WTC11 (cell line): ENCODE measurements at places on chromosomes 5 and 9. TPM values are rescaled to one million over a fixed set of nuclear protein-coding genes. Genes with fewer than 3 reads are reported as not detected.

Gene MARCOL
- total RNA-seq = not detected in 3 replicates

Gene CDH6
- 0.87 to 2.6 TPM (median 1.1 TPM) in 3 replicates for total RNA-seq

Gene SETD9
- 6.7 to 9.5 TPM (median 8.1 TPM) in 3 replicates for total RNA-seq

Gene ZFP37
- 4.6 to 5.6 TPM (median 5.2 TPM) in 3 replicates for total RNA-seq

Gene SV2C
- total RNA-seq = 0.05 to 0.09 TPM (median 0.07 TPM) in 3 replicates

Gene SLC28A3
- total RNA-seq = 0.05 TPM in 2 of 3 replicates, not detected in the other

Gene AIF1L
- 103 to 109 TPM (median 106 TPM) in 3 replicates for total RNA-seq

Gene ADGRV1
- 69.5 to 74.5 TPM (median 69.8 TPM) in 3 replicates for total RNA-seq

GRCh38 chr9:11352612-11353011 is 739.8 kb upstream of the PTPRD start:
- peaks cover 22% of the 10 kb centered on the region for H3K4me1 ChIP-seq
- no peaks in the 10 kb centered on the region for H3K36me3 ChIP-seq
- H3K27ac ChIP-seq = no peak overlapping the region; the same call in 1 of the 2 replicates
- no peak for DNase-seq
- H3K4me3 ChIP-seq = no peak overlapping the region
- no peaks in the 10 kb centered on the region for H3K27me3 ChIP-seq

GRCh38 chr5:135203593-135204036 is 169.6 kb upstream of the PITX1 start:
- no peak overlapping the region for H3K4me3 ChIP-seq
- H3K27me3 ChIP-seq = 0 out of 2 replicates have a peak, but pooled peaks cover 3% of the 10 kb centered on the region
- peaks cover 13% of the 10 kb centered on the region for H3K36me3 ChIP-seq
- no peak overlapping the region for H3K27ac ChIP-seq
- peaks cover 13% of the 10 kb centered on the region for H3K4me1 ChIP-seq
- no peak for DNase-seq

DNA sequence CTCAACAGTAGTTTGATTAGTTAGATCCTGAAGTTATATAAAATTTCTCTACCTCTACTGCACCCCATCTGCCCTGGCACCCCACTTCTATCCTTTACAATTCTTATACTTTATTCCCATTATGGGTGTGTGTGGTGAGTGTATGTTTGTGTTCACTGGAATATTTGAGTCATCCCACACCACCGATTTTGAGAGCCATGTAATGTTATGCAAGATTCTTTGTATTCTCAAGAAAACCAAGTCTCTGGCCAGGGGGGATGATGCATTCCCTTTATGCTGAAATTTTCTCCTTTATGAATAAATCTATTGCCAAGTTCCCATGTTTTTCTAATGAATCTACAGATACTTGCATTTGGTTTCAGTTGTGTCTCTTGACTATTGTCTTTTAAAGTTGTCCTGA is 266.8 kb downstream of the ARHGEF28 start:
- H3K4me1 ChIP-seq = no peaks in the 10 kb centered on the region
- no peak overlapping the region for H3K27ac ChIP-seq
- DNase-seq = no peak
- H3K27me3 ChIP-seq = no peaks in the 10 kb centered on the region
- H3K4me3 ChIP-seq = no peak overlapping the region
- no peaks in the 10 kb centered on the region for H3K36me3 ChIP-seq

DNA sequence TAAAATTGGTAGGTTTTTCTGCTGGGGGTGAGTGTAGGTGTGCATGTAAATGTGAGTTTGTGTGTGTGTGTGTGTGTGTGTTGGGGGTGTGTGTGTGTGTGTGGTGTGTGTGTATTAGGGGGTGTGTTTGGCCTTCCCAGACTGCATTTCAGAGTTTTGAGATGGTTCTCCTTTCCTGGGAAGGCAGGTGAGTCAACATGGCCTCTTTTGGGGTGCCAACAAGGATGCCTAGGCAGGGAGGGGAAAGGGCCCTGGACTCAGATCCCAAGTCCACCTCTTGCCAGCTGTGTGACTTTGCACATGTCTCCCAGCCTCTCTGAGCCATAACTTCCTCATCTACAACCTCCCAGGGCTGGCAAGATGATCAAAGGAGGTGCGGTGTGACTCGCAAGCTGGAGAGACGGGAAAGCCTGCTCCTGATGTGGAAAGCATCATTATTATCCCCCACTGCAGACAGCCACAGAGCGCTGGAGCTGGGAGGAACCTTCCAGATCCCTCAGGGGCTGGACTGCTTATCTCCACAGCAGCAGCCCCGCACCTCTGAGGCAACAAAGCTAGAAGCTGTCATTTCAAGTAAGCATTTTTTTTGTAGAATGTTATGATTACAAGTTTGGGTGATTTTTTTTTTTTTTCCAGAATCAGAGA is 63.5 kb upstream of the TBC1D2 start:
- no peak overlapping the region for H3K4me3 ChIP-seq
- peaks cover 18% of the 10 kb centered on the region for H3K4me1 ChIP-seq
- DNase-seq = no peak
- no peaks in the 10 kb centered on the region for H3K36me3 ChIP-seq

DNA sequence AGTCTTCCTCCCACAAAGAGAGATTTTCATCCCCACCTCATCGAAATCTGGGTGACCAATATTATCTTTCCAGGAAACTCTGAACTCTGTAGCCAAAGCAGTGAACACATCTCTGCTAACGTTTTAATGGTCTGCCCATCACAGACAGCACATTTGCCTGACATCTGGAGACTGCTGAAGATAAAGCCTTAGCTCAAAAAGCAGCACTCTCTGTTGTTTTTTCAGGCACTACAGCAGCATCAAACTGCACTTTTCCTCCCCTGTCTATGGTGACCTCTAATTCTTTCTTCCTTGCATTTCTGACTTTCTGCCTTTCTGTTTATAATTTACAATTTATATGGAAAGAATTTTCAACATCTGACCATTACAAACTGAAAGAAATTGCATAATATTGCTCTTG is 66.8 kb downstream of the RAB3C start:
- no peak overlapping the region for H3K27ac ChIP-seq
- no peak overlapping the region for H3K4me3 ChIP-seq
- peaks cover 4% of the 10 kb centered on the region; the same call in 1 of the 2 replicates for H3K4me1 ChIP-seq
- H3K36me3 ChIP-seq = no peaks in the 10 kb centered on the region
- DNase-seq = no peak

- H3K27me3 ChIP-seq = no peaks in the 10 kb centered on the region
- no peaks in the 10 kb centered on the region for H3K36me3 ChIP-seq
- no peak overlapping the region for H3K4me3 ChIP-seq
- no peak for DNase-seq
- 0 out of 2 replicates have a peak, but pooled peaks cover 3% of the 10 kb centered on the region for H3K4me1 ChIP-seq
Measured at GRCh38 chr5:89071941-89072331, 189.0 kb upstream of the MEF2C start.

DNA sequence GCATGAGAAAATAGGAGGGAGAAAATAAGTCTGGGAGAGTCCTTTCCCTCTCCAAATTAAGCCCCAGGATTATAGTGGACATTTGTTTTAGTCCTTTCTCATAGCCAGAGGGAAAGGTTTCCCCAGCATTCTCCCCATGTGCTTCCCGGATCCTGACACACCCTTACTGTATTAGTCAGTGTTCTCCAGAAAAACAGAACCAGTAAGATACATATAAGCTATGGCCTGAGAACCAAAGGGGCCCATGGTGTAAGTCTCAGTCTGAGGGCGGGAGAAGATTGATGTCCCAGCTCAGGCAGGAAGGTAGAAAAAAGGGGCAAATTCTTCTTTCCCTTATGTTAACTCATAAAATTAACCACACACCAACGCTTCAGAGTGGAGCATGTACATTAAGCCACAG is 25.6 kb upstream of the SPATA31D4 start:
- H3K4me1 ChIP-seq = peaks cover 10% of the 10 kb centered on the region
- no peaks in the 10 kb centered on the region for H3K36me3 ChIP-seq
- H3K4me3 ChIP-seq = no peak overlapping the region
- H3K27ac ChIP-seq = no peak overlapping the region

DNA sequence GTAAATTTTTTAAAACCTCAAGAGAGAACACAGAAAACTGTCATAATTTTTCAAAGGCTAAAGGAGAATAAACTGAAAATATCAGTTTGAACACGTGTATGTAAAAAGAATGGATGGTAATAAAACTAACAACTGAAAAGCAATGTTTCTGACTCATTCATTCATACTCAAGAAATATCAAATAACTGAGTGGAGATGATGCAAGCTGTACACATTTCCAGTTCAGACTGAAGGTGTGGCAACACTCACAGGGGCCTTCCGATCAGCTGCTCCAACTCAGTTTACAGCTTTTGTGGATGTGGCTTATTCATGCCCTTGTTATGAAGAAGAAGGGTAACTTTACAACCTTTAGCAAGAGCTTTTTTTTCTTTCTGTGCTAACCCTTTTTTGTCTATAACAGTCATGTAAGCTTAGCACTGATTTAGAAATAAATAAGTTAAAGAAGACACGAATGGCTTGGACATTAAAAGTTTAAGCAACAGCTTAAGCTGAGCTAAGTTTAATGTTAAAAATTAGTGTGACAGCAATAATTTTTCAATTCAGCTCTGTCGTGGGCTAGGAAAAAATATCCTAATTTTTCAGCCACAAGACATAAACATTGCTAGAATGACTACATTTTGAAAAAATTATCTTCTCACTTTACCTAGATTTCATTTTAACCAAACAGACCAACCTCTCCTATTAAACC is 453.5 kb downstream of the RAB3C start:
- H3K4me1 ChIP-seq = peaks cover 22% of the 10 kb centered on the region
- no peaks in the 10 kb centered on the region for H3K36me3 ChIP-seq
- peaks cover 44% of the 10 kb centered on the region for H3K27me3 ChIP-seq
- no peak for DNase-seq
- no peak overlapping the region for H3K4me3 ChIP-seq
- no peak overlapping the region for H3K27ac ChIP-seq

GRCh38 chr9:113910036-113910639 is 34.0 kb downstream of the ZNF618 start:
- no peak overlapping the region for H3K4me3 ChIP-seq
- H3K27ac ChIP-seq = peak overlapping the region; percentile 37; the same call in 1 of the 2 replicates
- H3K36me3 ChIP-seq = no peaks in the 10 kb centered on the region
- no peak for DNase-seq
- H3K27me3 ChIP-seq = no peaks in the 10 kb centered on the region
- H3K4me1 ChIP-seq = peaks cover 26% of the 10 kb centered on the region

DNA sequence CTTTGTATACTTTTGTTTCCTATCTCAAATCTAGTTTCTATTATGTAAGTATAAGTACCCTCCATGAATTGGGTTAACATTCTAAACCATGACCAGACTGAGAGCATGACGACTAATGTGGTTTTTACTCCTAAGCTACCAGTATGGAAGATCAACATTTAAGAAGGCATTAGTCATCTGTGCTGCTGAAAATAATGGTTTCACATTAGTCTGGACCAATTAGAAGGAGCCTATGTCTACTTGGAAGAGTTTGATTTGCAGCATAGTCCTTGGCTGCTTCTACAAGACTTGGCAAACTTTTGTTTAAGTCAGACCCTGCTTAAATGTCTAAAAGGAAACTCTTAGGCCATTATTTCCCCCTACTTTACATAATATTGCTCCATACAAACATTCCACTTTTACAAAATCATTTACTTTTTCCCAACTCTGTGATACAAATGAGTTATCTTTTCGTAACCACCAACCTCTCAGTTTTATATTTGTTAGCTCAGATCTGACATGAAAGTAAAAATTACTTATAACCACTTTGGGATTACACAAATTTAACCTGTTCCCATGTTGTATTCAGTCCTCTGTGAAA is 186.7 kb downstream of the COMMD10 start:
- DNase-seq = no peak
- H3K4me1 ChIP-seq = no peaks in the 10 kb centered on the region
- no peak overlapping the region for H3K4me3 ChIP-seq
- H3K27ac ChIP-seq = no peak overlapping the region

- no peaks in the 10 kb centered on the region for H3K27me3 ChIP-seq
- H3K4me1 ChIP-seq = no peaks in the 10 kb centered on the region
- H3K36me3 ChIP-seq = no peaks in the 10 kb centered on the region
- H3K4me3 ChIP-seq = no peak overlapping the region
- DNase-seq = no peak
Measured at GRCh38 chr5:9348401-9348996, 197.4 kb downstream of the SEMA5A start.

- H3K4me3 ChIP-seq = no peak overlapping the region
- 0 out of 2 replicates have a peak, but pooled peaks cover 3% of the 10 kb centered on the region for H3K4me1 ChIP-seq
- no peak for DNase-seq
Measured at GRCh38 chr9:21688108-21689102, 114.0 kb upstream of the MTAP start.

GRCh38 chr9:126390923-126391322 is 64.3 kb downstream of the MVB12B start:
- no peak for DNase-seq
- no peak overlapping the region for H3K4me3 ChIP-seq
- H3K36me3 ChIP-seq = no peaks in the 10 kb centered on the region
- H3K27ac ChIP-seq = no peak overlapping the region
